ENCODE measurements at places on chromosomes 6 and 20. TPM values are rescaled to one million over a fixed set of nuclear protein-coding genes. Genes with fewer than 3 reads are reported as not detected.

GRCh38 chr6:33787346-33787953 lies 1.5 kb downstream of the LEMD2 start:
- no peak for DNase-seq

- no peak for DNase-seq
Observed at GRCh38 chr6:39268721-39269120, 39.4 kb upstream of the KCNK5 start.

- peak; percentile 32 for DNase-seq
Observed at GRCh38 chr6:34657307-34657978, 39.1 kb downstream of the ILRUN start.

- no peak for DNase-seq
Observed at GRCh38 chr6:32075781-32076180, 33.4 kb downstream of the TNXB start.

- no peak for DNase-seq
Observed at GRCh38 chr6:123804787-123805540, 1.3 kb downstream of the NKAIN2 start.

DNA sequence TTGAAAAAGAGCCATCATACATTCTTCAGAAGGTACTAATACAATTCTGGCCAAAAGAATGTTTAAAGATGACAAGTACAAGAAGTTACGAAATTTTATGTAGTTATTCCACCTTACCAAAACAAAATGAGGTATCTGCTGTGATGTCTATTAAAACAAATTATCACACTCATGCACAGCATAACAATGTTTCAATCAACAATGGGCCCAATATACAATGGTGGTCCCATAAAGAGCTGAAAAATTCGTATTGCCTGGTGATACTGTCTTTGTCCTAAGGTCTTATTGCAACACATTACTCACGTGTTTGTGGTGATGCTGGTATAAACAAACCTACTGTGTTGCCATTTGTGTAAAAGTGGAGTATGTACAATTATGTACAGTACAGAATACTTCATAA lies 3.6 kb upstream of the NUP153 start:
- DNase-seq = no peak

Gene ELOVL2
- 10.7 TPM for polyA plus RNA-seq

Gene PCK1
- polyA plus RNA-seq = 20.3 TPM

Gene TRAPPC3L
- 0.30 TPM for polyA plus RNA-seq

Gene SIRPB1
- polyA plus RNA-seq = 1.5 TPM

Gene MAP7
- 45.4 TPM for polyA plus RNA-seq
